RWPE1 (cell line): ENCODE measurements at places on chromosomes 12 and 14.

DNA sequence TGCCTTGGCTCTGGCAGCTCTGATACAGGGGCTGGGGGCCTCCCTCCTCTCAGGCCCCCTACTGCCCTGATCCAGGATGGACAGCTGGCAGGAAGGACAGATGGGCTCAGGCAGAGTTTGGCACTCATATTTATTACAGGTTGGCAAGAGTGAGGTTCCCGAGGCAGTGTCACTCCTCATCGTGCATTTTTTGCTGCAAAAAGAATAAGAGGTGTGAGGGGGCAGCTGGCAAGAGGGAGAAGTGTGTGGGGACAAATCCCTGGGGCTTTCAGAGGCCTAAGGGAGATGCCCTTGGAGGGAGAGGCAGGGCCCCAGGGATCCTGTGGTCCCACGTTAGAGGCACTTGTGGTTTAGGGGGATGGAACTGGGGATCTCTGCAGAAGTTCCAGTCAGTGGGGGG, 5.0 kb downstream of the CMTM5 start:
- DNase-seq: no peak

DNA sequence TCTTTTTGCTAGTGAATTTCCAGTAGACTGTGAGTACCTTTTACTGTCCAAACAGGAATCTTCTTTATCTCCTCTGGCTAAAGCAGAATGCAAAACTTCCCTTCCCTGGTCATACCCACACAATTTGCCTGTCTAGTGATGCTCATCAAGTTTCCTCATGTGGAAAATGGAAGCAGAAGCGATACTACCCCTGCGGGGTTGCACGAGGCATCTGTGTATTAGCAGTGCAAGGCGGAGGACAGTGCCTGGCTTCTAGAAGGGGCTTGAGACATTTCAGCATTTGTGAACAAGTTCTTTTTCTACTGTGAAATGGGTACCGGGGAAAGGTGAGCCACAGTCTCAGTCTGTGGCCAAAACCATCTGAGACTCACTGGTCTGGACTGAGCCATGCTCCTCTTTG, 340.9 kb downstream of the AACS start:
- DNase-seq: no peak

DNA sequence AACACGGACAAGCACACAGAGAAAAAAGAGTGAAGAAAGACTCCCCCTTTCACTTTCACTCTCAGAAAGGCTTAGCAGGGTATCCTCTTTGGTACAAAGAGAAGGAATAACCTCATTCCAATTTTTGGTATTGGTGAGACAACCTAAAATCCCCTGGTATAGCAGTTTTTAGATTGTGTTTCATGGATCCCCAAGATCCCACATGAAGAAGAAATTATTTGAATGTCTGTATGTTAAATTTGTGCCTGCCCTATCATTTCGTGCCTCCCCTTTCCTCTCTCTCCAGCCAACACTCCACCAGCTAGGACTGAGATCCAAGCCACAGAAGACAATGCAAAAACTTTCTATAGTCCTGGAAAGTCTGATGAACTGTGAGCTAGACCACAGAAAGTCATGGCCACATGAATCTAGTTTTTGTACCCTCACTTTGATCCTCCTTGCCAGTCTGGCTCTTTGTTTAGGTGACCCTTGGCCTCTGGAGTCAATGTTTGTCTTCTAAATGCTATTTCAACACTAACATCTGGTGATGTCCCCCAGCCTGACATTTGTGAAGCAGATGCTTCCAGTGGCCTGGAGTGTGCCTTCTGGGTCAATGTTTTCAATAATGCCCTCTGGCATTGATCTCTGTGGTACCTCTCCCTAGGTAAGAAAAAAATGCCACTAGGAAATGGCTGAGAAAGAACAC, 181.9 kb upstream of the BMP4 start:
- DNase-seq: no peak

- no peak for DNase-seq
These were observed 4.4 kb upstream of the C1RL start for GRCh38 chr12:7113389-7113871.

DNA sequence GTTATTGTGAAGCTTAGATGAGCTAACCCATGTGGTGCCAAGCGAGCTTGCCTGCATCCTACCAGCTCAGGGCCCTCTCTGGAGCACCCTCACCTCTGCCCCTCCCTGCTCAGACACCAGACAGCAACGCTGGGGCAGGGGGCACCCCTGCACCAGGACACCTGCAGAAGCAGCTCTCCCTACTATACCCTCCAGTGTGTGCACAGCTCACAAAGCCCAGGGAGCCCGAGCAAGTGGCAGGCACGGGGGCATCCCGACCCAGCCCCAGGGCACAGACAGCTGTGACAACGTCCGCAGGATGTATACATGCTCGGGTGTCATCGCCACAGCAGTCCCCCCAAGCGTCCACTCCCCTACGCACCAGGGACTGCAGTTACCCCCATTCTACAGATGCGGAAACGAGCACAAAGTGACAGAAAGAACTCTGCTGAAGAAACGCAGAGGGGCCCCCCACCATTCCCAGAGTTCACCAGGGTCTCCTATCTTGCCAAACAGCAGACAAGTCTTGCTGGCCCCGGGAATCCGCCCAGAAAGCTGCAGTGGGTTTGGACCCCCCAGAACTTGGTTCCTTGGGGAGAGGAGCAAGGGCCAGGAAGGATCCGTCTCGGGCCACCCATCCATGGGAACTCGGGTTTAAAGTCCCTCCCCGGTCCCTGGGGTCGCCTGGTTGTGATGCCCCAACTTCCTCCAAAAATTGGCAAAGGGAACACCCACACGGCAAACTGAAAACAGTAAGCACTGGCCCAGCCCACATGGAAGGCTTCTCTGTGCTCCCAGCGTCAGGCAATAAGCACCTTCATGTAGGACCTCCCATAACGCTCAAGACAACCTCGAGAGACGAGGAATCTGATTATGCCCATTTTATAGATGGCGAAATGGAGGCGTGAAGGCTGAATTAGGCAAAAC, 12.0 kb downstream of the NCOR2 start:
- DNase-seq: no peak

DNA sequence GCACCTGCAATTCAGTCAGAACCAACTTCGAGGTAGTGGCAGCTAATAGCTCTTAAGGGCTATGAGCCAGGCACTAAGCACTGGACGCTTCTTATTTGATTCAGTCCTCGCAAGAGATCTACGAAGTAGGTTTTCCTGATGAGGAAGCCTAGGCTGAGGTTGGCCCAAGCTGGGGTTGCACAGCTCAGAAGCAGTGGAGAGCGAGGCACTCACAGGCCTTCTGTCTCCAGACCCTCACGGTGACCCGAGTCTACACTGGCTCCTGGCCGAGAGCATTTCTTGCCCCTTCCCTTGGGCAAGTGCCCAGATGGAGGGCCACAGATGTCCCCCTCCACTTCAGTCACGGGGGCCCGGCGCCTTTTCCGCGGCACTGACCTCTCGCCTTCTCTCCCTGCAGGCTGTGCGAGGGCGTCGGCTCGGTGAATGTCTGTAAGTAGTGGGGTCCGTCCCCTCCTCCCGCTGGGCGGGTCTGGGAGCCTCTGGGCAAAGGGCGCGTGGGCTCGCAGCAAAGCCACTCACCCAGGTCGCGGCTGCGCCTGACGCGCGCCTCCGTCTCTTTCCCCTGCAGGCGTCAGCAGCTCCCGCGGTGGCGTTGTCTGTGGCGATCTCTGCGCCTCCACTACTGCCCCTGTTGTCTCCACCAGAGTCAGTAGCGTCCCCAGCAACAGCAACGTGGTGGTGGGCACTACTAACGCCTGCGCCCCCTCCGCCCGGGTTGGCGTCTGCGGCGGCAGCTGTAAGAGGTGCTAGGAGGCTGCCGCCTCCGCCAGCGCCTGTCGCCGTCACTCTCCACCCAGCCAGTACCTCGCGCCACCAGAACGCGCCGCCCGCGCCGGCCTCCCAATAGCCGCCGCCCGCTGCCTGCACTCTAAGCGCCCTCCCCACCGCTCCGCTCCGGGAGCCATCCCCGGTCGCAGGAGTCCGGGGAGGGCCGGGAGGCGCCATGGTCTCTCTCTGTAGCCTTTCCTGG, 13.1 kb downstream of the KRT83 start:
- peak; percentile 38 for DNase-seq

DNA sequence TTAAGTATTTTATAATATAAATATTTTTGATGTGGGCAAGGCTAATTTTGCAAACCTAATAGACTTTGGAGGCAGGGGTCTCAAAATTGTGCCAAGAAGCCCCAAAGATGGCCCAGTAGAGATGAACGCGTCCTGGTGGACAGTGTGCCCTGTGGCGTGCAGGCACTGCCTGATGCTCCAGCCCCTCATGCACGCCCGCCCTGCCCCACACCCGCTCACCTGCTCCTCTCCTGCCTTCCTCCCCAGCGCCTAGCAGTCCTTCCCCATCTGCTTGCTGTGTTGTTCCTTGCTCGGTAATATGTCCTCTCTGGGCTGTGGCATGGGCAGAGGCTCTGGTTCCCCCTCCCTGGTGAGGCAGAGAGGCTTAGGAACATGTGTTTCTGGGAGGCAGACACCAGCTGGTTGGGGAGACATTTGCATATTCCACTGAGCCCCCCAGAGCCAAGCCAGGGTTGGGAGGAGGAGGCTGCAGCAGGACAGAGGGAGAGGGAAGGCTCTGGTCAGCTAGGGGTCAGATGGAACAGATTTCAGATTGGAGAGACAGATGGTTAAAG, 46.8 kb upstream of the GPATCH2L start:
- no peak for DNase-seq

DNA sequence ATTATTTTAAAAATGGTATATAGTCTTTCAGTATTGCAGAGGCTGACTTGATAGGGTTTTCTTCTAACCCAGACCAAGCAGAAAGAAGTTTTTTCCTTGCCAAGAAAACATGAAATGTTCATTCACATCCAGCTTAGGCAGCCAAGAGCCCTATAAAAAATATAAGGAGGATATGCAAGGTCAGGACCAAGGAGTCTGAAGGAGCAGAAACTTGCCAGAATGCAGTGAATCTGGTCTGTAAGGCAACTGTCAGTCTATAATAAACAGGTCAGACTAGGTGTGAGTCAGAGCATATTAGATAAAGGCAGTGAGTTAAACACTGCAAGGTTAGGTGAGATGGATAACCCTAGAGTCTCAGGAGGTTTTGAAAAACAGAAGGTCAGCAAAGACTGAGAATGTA, 645.5 kb downstream of the C12orf50 start:
- DNase-seq: peak; percentile 20

DNA sequence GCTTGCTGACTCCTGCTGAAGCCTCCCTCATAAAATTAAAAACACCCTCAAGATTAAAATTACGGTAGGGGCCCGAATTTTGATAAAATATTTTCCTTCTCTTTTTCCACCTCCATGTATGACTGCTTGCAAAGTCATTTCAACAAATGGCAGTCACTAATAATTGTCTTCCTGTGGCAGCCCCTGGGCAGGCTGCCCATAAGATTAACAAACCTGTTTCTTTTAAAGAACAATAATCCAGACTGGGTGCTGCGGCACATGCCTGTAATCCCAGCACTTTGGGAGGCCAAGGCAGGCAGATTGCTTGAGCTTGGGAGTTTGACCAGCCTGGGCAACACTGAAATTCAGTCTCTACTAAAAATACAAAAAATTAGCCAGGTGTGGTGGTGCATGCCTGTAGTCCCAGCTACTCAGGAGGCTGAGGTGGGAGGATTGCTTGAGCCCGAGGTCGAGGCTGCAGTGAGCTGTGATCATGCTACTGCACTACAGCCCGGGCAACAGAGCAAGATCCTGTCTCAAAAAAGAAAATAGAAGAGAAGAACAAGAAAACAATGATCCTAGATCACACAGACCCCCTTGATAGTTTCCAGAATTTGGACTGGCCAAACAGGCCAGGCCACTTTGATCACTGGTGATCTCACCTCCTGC, 8.7 kb downstream of the SAV1 start:
- no peak for DNase-seq

GRCh38 chr12:14514154-14514842, 53.4 kb downstream of the PLBD1 start:
- DNase-seq: peak; percentile 83

GRCh38 chr12:62922539-62922938, 12.4 kb downstream of the PPM1H start:
- no peak for DNase-seq

DNA sequence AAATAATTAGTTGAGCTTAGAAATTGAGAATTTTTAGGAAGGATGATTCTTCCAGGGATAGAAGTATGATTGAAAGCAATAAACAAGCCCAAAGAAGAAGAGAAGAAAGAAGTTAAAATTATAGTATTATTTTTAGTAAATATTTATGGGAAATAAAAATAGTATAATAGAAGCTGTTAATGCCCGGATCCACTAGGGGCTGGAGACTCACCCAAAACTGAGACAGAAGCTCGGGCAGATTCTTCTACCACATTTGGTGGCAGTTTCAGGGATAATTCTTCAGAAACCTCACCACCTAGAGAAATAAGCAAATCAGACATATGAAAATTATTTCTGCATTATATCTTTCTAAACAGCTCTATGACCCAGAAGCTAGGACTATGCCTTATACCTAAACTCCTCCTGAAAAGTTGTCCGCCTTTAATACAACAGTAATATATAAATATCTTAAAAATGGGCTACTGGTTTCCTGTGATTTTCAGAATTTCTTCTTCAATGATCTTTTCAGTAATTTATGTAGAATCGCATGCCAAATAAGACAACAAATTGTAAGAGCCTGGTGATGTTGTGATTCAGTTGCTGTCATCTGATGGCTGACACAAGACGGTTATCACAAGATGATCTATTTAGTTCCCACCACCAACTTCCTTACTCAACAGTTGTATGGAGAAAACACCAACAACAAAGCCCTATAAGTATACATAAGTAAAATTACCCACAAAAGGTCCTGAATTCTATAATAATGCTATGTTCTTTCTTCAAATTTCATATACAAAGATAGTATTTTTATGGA, 35.6 kb downstream of the A2M start:
- DNase-seq: no peak

- DNase-seq: no peak
These were observed 89.6 kb downstream of the LMNTD1 start for GRCh38 chr12:25463521-25463920.

GRCh38 chr12:58703866-58704265, 216.4 kb downstream of the LRIG3 start:
- DNase-seq: no peak

DNA sequence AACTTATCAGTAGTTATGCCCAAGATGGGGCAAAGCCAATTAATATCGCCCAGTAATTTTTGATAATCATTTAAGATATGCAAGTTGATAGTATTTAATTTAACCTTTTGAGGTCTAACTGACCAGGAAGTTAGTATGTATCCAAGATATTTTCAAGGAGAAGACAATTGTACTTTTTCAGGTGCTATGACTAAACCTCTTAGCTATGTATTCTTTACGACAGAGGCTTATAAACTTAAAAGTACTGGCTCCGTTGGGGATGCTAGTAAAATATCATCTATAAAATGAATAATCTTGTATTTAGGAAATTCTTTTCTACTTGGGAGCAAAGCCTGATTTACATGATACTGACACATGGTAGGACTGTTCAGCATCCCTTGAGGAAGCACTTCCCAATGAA, 40.3 kb downstream of the TMTC3 start:
- DNase-seq: no peak
